ENCODE measurements at places on chromosomes 5 and 9. TPM values are rescaled to one million over a fixed set of nuclear protein-coding genes. Genes with fewer than 3 reads are reported as not detected.

Gene BTNL3
- 0.16 TPM for total RNA-seq

Gene TAF11L5
- not detected for total RNA-seq

DNA sequence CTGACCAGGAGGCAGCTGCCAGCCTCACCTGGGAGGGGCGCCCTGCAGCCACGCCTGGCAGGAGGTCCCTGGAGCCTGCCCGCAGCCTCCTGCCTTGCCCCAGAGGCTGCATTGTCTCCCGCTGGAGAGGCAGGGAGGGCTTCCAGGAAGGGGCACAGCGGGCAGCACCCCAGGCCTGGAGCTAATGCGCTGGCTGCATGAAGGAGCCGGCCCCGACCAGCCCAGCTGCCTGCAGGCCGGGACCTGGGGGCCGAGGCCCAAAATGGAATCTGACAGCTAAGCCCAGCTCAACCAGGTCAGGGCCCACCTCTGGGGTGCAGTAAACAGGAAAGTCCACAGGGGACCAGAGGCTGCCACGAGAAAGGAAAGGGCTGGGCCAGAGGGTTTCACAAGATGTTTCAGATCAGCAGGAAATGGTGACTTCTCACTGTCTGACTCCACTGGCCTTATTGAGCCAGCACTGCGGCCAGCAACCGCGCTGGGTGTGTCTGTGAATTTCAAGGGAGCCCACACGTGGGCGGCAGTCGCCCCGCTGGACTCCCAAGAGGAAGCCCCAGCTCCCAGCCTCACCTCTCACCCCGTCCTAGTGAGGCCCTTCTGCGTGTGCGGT, 18.6 kb upstream of the NOTCH1 start:
- H3K4me3 ChIP-seq, result no peak overlapping the region
- no peak overlapping the region for H3K27ac ChIP-seq
- H3K36me3 ChIP-seq, result no peaks in the 10 kb centered on the region
- H3K4me1 ChIP-seq, result no peaks in the 10 kb centered on the region

- no peaks in the 10 kb centered on the region for H3K36me3 ChIP-seq
- no peak overlapping the region for H3K4me3 ChIP-seq
- H3K27me3 ChIP-seq, result no peaks in the 10 kb centered on the region
- no peaks in the 10 kb centered on the region for H3K4me1 ChIP-seq
These were observed 9.5 kb downstream of the AQP3 start for GRCh38 chr9:33437898-33438297.

DNA sequence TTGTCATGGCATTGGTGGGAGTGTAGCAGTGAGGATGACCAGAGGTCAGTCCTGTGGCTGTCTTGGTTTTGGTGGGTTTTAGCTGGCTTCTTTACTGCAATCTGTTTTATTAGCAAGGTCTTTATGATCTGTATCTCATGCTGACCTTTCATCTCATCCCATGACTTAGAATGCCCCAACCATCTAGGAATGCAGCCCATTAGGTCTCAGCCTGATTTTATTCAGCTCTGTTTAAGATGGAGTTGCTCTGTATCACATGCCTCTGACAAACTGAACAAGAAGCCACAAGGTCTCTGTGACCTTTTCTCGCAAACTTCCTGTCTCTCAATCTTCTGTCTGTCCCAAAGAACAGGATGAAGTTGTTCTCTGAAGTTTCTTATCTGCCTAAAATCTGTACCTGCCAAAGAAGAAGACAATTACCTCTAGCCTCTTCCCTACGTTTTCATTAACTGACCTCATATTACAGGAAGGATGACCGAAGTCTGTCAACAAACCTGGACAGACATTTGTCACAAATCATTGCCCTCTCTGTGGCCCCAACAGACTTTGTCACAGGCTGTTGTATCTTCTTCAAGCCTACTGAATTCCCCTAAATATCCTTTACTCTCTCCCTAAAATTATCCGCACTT, 284.2 kb upstream of the SEMA6A start:
- no peak overlapping the region for H3K27ac ChIP-seq
- H3K4me1 ChIP-seq, result no peaks in the 10 kb centered on the region
- H3K36me3 ChIP-seq, result no peaks in the 10 kb centered on the region
- H3K27me3 ChIP-seq, result no peaks in the 10 kb centered on the region
- H3K4me3 ChIP-seq, result no peak overlapping the region

- H3K4me1 ChIP-seq, result no peaks in the 10 kb centered on the region
- DNase-seq, result no peak
- no peaks in the 10 kb centered on the region for H3K27me3 ChIP-seq
These were observed 345.5 kb downstream of the MLLT3 start for GRCh38 chr9:20276762-20277161.

DNA sequence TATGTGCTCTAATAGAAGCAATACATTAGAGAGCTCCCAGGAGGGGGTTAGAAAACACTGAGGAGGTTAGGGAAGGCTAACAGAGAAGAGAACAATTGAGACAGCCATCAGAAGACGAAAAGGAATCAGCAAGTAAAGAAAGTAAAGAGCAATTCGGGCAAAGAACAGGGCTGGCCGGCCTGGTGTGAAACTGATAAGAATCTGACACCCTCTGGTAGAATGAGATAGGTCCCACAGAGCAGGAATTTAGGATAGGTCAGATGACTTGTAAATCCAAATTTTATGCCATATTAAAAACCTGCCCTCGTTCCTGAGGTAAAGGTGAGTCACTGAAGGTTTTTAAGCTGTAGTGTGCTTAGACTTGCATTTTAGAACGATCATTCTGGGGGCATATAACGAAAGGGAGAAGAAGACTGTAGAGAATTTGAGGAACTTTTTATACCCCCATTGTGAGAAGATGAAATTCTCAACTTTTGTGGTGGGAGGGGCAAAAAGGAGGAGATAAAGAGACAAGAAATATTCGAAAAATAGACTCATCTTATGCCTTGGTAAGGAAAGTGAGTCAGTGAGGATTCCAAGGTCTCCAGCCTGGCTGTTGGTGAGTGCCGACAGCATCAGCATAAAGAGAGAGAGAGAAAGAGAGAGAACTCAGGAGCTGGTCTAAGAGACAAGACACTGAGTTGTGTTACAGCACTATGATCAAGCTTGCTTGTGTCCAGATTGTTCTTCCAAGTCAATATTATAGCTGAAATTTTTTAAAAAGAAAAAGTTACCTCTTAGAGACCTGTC, 51.3 kb downstream of the TMEM167A start:
- H3K27me3 ChIP-seq, result no peaks in the 10 kb centered on the region
- no peak for DNase-seq
- H3K27ac ChIP-seq, result no peak overlapping the region
- H3K4me1 ChIP-seq, result no peaks in the 10 kb centered on the region

DNA sequence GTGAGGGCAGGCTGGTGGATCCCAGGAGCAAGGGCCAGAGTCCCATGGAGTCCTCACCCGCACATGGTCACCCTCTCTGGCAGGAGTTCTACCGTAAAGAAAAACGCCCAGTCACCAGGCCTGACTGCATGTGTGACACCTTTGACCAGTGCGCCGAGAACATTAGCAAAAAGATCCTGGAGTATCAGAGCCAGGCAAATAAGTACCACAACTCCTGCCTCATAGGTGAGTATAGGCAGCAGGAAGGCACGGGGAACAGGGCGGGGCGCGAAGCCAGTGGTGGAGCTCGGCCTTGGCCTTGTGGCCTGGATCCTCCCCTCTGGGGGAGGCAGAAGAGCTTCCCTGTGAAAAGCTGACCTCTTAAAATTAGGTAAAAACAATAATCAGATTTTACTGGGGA, 45.4 kb upstream of the TDRD7 start:
- H3K27me3 ChIP-seq, result no peaks in the 10 kb centered on the region
- H3K36me3 ChIP-seq, result no peaks in the 10 kb centered on the region
- DNase-seq, result no peak
- H3K27ac ChIP-seq, result no peak overlapping the region
- no peak overlapping the region for H3K4me3 ChIP-seq

- no peak for DNase-seq
- H3K27me3 ChIP-seq, result no peaks in the 10 kb centered on the region
- H3K4me3 ChIP-seq, result no peak overlapping the region
- H3K27ac ChIP-seq, result no peak overlapping the region
These were observed 82.9 kb upstream of the SNX2 start for GRCh38 chr5:122691931-122692330.

DNA sequence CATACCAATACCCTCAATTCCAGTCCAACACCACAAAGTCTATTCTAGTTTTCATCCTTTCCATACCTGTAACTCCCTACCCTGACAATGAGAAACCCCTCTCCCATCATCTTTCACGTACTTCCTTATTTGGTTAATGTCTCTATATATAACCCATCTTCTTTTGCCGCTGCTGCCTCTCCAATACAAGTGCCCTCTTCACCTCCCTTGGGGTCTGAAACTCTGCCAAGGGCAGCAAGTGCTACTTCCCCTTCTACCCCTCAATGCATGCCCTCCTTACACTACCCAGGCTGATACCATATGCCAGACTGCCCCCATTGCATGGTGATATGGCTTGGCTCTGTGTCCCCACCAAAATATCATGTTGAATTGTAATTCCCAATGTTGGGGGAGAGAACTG, 24.4 kb upstream of the SMIM15 start:
- H3K4me1 ChIP-seq, result no peaks in the 10 kb centered on the region
- H3K27ac ChIP-seq, result no peak overlapping the region
- H3K27me3 ChIP-seq, result peaks cover 10% of the 10 kb centered on the region
- no peak overlapping the region for H3K4me3 ChIP-seq
- H3K36me3 ChIP-seq, result peaks cover 4% of the 10 kb centered on the region
- no peak for DNase-seq

GRCh38 chr5:40781843-40782409, 16.2 kb downstream of the PRKAA1 start:
- H3K27me3 ChIP-seq, result no peaks in the 10 kb centered on the region
- peaks cover 8% of the 10 kb centered on the region for H3K36me3 ChIP-seq
- H3K4me3 ChIP-seq, result no peak overlapping the region
- H3K4me1 ChIP-seq, result peaks cover 16% of the 10 kb centered on the region

DNA sequence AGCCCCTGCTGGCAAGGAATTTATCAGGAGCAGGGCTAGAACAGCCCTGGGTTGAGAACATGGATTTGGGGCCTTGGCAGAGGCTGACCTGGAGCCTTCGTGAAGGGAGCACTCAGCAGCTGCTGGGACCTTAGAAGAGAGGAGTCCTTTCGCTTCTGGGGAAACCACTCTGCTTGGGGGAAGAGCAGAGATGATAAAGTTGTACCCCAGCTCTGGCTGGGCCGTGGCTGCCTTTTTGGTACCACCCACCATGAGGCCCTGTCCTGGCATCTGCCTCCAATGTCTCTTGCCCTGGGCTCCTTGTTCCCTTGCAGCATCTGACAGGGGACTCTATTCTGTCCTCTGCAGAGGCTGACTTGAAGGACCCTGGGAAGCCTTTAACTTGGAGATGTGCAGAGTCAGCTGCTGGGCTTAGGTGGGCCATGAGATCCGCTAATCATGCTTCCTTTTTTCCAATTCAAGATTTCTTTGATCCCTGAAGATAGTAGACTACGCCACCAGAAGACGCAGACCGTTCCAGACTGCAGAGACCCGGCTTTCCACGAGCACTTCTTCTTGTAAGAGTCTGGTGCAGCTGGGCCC, 20.2 kb downstream of the RGS3 start:
- DNase-seq, result no peak
- H3K27ac ChIP-seq, result no peak overlapping the region
- H3K4me1 ChIP-seq, result peaks cover 5% of the 10 kb centered on the region
- no peaks in the 10 kb centered on the region for H3K27me3 ChIP-seq
- H3K36me3 ChIP-seq, result no peaks in the 10 kb centered on the region
- H3K4me3 ChIP-seq, result no peak overlapping the region

GRCh38 chr5:179250561-179251225, 94.6 kb downstream of the ADAMTS2 start:
- H3K36me3 ChIP-seq, result peaks cover 1% of the 10 kb centered on the region
- DNase-seq, result no peak
- no peak overlapping the region for H3K27ac ChIP-seq
- H3K27me3 ChIP-seq, result peaks cover 5% of the 10 kb centered on the region

- peaks cover 4% of the 10 kb centered on the region for H3K27me3 ChIP-seq
- no peak overlapping the region for H3K4me3 ChIP-seq
- no peaks in the 10 kb centered on the region for H3K4me1 ChIP-seq
- no peak overlapping the region for H3K27ac ChIP-seq
These were observed 14.6 kb upstream of the PBX3 start for GRCh38 chr9:125732562-125732961.

Measured in activated T-cell treated with anti-CD3 and anti-CD28 coated beads, Interleukin-2, amount 50 U/mL, for 72 hours (primary cell).